Fibroblast of villous mesenchyme (primary cell): ENCODE measurements at places on chromosomes 3 and 15.

DNA sequence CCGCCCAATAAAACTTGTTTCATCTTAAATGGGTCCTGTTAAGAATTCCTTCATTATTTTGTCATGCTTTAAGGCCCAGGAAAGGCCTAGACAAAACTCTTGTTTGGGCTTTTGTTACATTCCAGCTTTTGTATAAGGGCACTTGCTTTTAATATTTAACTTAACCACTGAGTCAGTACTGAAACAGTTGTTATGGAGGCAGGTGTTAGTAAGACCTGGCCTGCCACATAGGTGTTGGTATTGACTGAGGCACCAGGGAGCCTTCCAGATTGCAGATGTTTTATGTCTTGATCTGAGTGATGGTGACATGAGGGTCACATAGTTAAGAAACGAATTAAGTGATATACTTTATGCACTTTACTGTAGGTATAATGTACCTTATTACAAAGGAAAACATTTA, 274.9 kb upstream of the TGFBR2 start:
- DNase-seq, result no peak

DNA sequence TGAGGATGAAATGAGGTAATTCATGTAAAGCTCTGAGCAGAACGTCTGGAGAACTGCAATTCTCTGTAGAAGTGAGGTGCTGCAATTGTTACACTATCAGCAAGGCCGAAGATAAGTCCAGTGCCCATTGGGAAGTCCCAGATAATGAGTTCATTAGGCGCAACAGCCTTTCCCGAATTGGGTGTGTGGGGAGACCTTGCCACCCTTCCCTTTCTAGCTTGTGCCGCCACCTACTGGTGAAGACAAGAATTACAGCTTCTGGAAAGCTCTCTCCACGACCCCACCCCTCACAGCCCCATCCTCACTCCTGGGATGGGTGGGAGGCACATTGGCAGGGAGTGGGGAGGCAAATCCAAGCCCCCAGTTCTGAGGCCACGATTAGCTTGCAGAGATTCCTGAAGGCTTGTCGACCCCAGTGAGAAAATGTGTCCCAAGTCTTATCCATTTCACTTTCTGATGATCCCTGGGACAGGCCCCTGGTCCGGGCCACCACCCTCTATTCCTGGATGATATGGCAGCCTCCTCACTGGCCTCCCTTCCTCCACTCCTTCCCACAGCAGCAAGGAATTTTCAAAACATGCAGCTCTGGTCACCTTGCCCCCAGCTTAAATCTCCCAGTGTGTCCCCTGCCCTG, 36.4 kb downstream of the FAM3D start:
- DNase-seq, result peak; percentile 58

GRCh38 chr3:134956395-134956794, 161.3 kb downstream of the EPHB1 start:
- no peak for DNase-seq

DNA sequence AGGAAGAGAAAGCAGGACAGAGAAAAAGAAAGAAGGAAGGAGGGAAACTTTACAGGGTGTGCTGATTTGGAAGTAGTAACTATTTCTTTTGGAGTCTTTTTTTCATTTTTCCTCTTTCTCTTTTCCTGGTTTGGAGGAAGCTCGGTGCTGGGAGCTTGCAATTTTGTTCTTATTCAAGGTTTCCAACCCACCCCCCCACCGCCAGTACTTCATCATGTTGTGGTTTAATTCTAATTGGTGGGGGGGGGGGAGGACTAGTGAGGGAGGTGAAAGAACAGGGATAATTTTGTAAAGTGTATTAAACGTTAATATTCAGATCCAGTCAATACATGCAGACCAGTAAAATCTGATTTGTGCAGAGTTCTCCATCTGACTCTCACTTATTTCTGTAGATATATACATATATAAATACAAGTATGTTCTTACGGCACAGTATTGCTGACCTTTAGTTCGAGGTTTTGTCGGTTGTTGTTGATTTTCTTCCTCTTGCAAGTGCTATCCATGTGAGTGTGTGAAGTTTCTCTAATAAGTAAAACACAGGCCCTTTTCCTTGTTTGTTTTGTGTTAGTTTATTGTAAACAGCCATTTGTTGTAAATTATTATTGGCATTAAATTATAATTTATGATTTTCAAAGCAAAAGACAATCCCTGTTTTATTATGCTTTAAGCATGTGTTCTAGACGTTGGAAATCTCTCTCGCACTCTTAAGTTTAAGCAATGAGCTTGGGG, 9.3 kb downstream of the NR2F2 start:
- no peak for DNase-seq

DNA sequence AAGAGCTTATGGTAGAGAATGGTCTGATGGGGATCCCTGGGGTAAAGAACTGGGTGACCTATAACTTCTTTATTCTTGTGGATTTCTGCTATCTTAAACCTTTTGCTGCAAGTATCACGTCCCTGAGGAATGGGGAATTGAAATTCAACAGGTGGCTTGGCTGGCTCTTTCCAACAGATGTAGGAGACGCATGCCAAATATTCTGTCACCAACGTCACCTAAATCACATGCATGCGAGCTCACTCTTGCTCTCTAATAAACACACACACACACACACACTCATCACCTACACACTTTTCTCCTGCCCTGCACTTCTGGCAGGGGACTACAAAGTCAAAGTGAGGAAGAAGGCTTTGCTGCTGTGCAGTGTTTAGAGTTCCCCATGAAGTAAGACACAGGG, 145.8 kb upstream of the NECTIN3 start:
- no peak for DNase-seq

- no peak for DNase-seq
Observed at GRCh38 chr15:28996289-28996688, 110.5 kb downstream of the APBA2 start.

- DNase-seq, result no peak
Observed at GRCh38 chr3:21013566-21013965, 737.4 kb downstream of the ZNF385D start.

GRCh38 chr3:32175607-32176197, 62.8 kb upstream of the CMTM8 start:
- DNase-seq, result peak; percentile 72

- no peak for DNase-seq
Observed at GRCh38 chr3:34102288-34102687, 303.9 kb downstream of the PDCD6IP start.

DNA sequence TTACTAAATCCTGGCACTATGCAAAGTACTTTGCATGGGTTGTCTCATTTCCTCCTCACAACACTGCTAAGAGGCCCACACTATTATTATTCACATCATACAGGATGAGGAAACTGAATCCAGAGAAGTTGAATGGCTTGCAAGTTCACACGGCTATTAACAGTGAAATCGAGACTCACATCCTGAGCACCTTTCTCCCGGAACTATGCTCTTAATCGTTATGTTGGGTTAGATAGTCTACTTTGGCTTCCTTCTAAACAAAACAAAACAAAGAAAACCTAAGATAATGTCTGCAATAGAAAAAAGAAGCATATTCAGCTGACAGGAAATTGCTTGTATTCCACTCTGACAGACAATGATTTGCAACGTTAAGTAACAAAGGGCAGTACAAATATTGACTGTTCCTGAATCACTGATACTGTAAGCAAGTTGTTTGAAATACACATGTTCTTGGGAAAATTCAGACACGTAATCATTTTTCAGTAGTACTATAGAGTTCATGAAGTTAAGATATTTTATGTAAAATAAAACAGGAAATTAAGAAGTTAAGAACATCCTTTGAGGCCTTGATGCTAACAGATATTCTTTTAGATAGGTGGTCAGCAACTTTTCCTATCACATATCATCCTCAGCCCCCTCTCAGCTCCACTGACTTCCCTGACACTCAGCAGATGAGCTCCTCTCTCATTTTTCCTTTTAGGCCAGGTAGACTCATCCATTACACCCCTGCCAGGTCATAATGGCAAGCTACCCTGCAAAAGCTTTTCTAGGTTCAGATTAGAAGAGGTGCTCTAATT, 40.7 kb downstream of the C2CD4B start:
- DNase-seq, result peak; percentile 60

DNA sequence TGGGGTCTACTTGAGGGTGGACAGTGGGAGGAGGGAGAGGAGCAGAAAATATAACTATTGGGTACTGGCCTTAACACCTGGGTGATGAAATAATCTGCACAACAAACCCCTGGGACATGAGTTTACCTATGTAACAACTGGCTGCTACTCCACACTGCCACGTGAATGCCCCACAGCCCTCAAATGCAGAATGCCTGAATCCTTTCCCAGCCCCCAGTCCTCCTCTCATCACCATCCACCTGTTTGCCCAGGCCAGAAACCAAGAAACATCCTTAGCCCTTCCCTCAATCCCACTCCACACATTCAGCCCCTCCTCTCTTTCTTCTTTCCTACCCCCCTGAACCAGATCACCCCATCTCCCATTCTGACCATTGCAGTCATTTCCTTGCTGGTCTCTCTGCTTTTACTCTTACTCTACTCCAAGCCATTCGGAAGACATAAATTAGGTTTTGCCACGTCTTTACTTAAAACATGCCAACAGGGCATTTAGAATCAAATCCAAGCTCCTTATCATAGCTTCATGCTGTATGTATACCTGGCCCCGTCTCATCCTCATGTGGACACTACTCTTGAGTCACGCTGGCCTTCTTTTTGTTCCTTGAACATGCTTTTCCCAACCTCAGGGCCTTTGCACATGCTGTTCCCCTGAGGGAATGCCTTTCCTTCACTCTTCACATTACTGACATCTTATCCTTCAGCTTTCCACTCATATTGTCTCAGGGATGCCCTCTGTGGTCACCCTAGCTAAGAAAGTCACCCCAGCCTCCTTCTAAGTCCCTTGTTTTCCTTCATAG, 137.5 kb upstream of the ABHD17C start:
- DNase-seq, result no peak

GRCh38 chr15:41988896-41989572, 16.7 kb upstream of the EHD4 start:
- no peak for DNase-seq

GRCh38 chr3:166713787-166714186, 666.3 kb downstream of the ZBBX start:
- no peak for DNase-seq

GRCh38 chr3:194058189-194058571, 77.8 kb upstream of the HES1 start:
- peak; percentile 71 for DNase-seq

DNA sequence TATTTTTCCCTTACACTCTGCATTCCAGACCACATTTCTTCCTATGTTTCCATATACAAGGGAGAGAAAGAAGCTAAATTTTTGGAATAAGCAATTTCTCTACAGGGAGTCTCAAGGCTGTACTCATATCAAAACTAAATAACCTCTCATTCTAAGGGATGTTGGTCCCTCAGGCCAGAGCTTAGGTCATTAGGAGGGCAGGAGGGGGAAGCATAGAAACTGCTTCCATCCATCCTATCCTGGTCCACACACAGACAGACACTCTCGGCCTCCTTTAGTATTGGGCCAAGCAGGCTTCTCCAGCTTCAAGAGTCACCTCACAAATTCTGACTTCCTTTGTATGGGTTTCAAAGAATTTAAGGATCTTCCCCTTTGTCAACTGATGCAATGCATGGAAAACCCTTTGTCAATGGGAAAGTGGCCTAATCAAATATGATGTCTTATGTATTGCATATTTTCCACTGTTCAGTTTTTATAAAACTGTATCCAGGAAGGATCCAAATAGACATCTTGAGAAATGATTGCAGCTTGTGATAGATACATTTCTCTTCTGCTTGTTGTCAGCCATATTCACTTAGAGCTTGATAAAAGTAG, 140.7 kb upstream of the RARB start:
- DNase-seq, result no peak

GRCh38 chr3:66036586-66037148, 2.1 kb downstream of the MAGI1 start:
- DNase-seq, result peak; percentile 63

DNA sequence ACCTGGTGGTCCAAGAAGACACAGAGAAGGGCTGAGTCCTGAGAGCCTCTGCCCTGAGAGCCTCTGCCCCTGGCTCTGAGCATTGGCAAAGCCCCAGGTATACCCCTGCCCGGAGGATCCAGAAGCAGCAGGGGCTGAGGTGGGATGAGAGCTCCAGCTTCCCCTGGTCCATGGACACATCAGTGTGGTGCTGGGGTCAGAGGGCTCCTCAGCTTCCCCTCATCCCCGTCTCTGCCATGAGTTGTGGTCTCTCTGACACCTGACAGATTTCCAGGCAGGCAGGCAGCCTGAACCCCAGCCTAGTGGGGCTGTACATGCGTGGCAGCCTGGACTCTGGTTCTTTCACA, 3.5 kb upstream of the KLF15 start:
- no peak for DNase-seq

GRCh38 chr15:101124731-101125451, 127.0 kb downstream of the CHSY1 start:
- peak; percentile 69 for DNase-seq
